ENCODE measurements at places on chromosomes 11 and 22. TPM values are rescaled to one million over a fixed set of nuclear protein-coding genes. Genes with fewer than 3 reads are reported as not detected.

Gene SLC22A6
- total RNA-seq: not detected

Gene PNPLA3
- 3.6 TPM for total RNA-seq

Gene LRRC56
- total RNA-seq: 1.3 TPM

Gene DBX1
- total RNA-seq: not detected

Gene APOBEC3F
- total RNA-seq: 6.2 TPM

Gene TNNT3
- not detected for total RNA-seq

Gene ZDHHC13
- total RNA-seq: 11.1 TPM

Measured in fibroblast of lung (primary cell).